PC-9 (cell line): ENCODE measurements at places on chromosomes 7 and 10. TPM values are rescaled to one million over a fixed set of nuclear protein-coding genes. Genes with fewer than 3 reads are reported as not detected.

PIP gene
- total RNA-seq, result not detected in 2 replicates

DNA sequence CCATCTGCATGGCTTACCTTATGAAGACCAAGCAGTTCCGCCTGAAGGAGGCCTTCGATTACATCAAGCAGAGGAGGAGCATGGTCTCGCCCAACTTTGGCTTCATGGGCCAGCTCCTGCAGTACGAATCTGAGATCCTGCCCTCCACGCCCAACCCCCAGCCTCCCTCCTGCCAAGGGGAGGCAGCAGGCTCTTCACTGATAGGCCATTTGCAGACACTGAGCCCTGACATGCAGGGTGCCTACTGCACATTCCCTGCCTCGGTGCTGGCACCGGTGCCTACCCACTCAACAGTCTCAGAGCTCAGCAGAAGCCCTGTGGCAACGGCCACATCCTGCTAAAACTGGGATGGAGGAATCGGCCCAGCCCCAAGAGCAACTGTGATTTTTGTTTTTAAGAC, 12.4 kb downstream of the DUSP5 start:
- DNase-seq, result no peak

- no peak for DNase-seq
Measured at GRCh38 chr7:25527665-25528170, 299.4 kb upstream of the NPVF start.

DNA sequence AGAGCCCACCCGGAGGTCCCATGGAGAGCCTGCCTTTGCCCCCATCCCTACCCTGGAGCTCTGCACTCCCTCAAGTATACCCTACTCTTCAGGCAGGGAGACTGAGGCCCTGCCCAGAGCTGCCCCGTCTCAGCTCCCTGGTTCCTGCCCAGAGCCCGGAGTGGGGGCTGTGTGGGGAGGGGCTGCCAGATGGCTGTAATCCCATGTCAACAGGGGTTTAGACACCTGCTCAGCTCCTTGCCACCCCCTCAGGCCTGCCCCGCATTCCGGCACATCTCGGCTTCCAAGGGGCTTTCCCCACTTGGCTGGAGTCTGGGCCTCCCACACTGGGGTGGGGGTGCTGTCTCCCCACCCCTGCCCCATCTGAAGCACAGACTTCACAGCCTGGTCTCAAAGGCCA, 20.9 kb upstream of the LFNG start:
- no peak for DNase-seq

DNA sequence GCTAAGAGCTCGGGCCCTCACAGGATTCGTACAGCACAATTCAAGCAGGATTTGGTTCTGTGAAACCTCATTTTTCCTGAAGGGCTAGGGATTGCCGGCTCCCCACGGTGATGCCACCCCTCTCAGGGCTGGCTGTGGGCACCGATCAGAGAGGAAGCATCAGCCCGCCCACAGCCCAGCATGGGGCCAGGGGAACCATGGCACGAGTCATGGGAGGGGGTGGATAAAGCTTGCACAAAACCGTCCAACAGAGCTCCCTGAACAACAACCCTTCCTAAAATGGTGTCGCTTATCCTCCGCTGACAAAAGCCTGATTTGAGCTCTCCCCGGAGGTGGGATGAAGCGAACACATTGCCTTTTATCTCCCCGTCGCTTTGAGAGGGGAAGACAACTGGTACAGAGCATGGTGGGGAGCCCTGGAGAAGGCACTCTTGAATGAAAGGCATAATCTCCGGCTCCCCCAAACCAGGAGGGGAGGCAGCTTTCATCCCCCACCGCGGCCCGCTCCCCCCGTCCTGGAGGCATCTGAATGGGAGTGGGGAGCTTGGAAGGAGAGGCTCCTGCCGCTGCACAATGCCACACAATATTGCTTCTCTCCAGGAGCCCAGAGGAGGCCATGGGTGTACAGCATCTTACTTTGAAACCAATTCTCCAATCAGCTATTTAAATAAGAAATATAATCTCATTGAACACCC, 144.0 kb downstream of the RPS24 start:
- peak; percentile 25 for DNase-seq

GRCh38 chr7:99002148-99002826, 124.0 kb downstream of the TRRAP start:
- no peak for DNase-seq

GRCh38 chr10:12156367-12157123, 27.1 kb downstream of the SEC61A2 start:
- DNase-seq, result no peak

GRCh38 chr7:129550693-129551360, 48.5 kb downstream of the SMKR1 start:
- no peak for DNase-seq

- no peak for DNase-seq
Measured at GRCh38 chr10:130479926-130480325, 343.7 kb downstream of the GLRX3 start.

DNA sequence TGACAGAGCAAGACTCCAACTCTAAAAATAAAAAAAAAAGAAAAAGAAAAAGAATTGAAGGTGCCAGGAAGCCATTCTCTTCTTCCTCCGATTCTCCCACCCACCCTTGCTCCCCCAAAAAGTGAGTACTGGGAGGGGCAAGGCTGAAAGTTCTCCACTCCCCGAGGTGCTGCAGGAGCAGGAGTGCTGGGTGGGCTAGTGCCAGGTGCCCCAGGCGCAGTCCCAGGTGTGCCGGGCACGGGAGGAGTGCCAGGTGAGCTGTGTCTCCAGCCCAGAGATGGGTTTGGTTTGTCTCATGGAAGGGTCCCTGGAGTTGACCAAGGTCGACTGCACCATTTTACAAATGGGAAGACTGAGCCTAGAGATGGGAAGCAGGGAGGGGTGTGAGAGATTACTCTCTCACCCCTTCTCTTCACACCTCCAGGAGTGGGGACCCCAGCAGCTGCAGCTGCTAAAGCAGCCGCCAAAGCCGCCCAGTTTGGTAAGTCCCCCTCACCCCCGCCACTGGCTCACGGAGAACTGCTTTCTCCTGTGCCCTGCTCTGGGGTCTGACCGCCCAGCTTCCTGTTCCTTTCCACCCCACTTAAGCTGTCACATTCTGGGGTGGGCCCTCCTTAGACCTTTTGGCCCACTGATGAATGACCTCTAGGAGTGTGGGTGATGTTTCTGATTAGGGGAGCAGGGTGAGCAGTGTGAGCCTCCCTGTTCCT, 26.2 kb upstream of the LIMK1 start:
- no peak for DNase-seq

ITIH5 gene
- not detected in 2 replicates for total RNA-seq
